ENCODE measurements at places on chromosomes 3 and 15. TPM values are rescaled to one million over a fixed set of nuclear protein-coding genes. Genes with fewer than 3 reads are reported as not detected.

- no peak for DNase-seq
Observed at GRCh38 chr3:11136830-11137626, 17.3 kb upstream of the HRH1 start.

- DNase-seq = no peak
Observed at GRCh38 chr3:13140596-13140995, 67.4 kb upstream of the IQSEC1 start.

DNA sequence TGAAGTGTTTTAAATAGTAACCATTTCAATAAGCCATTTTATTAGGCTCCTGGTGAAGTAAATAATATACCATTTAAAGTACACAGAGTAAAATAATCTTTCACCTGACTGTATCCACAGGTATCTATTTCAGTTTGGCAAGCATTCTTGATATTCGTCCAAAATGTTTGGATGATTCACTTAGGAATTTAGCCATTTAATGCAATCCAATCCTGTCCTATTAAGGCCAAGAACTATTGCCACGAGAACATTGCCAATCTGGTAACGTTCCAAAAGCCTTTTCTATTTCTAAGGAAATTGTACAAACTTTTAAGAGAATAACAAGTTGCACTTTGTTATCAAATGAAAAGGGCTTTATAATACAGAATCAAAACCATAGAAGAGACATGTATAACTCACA is 209.8 kb upstream of the THRB start:
- DNase-seq = no peak

GRCh38 chr3:136074546-136075170 is 109.1 kb downstream of the PPP2R3A start:
- no peak for DNase-seq

GRCh38 chr3:27380433-27381357 is 11.5 kb upstream of the NEK10 start:
- no peak for DNase-seq

- no peak for DNase-seq
Observed at GRCh38 chr15:31390777-31391486, 64.3 kb downstream of the KLF13 start.

- DNase-seq = no peak
Observed at GRCh38 chr15:54556231-54556630, 578.0 kb downstream of the UNC13C start.

DNA sequence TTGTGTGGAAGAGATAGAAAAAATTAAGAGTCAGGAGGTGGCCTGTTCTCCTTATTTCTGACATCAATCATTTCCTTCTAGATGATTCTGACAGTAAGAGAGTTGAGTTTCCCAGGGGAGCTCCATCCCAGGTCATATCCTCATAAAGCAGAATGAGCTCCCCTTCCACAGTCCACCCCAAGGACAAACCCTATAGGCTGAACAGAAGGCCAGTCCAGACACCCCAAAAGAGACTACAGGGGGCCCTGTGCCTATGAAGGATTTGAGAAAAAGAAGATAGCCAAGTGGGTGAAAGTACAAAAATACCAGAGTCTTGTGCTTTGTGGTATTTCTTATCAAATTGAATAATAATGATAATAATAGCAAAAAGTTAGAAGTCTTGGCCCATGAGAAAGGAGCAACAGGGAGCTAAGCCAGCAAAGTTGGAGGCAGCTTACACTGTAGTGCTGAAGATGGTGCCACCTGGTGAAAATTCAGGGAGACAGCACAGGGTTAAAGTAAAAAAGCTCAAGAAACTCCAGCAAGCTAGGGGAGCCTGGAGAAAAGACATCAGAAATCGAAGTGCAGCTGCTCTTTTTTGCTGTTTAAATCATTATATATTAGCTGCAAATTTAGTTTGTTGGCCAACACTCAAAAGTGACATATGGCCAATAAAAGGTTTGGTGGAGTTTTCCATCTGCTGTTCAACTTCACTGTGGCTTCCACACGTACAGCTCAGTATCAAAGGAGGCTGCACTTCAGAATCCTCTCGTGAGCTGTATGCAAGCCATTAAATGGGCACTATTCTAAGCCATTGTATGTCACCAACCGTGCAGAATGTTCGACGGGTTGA is 35.8 kb upstream of the SLC24A5 start:
- DNase-seq = no peak

GRCh38 chr3:64163755-64164148 is 61.5 kb downstream of the PRICKLE2 start:
- no peak for DNase-seq

DNA sequence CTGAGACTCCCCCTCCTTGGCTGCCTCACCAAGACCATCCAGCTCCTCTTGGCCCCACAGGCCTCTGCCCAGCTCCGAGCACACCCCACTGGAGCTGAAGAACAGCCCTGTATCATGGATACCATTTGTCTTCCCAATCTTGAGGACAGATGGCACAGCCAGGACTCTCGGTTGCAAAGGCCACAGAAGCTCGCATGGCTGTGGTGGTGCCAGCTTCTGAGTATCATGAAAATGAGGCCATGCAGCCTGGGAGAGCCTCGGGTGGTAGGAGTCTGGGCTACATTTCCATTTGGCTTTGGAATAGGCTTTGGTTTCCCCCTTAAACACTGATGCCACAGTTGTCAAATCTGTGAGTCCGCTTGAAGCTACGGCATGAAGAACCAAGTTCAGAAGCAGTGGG is 106.6 kb downstream of the SEMA5B start:
- DNase-seq = no peak

DNA sequence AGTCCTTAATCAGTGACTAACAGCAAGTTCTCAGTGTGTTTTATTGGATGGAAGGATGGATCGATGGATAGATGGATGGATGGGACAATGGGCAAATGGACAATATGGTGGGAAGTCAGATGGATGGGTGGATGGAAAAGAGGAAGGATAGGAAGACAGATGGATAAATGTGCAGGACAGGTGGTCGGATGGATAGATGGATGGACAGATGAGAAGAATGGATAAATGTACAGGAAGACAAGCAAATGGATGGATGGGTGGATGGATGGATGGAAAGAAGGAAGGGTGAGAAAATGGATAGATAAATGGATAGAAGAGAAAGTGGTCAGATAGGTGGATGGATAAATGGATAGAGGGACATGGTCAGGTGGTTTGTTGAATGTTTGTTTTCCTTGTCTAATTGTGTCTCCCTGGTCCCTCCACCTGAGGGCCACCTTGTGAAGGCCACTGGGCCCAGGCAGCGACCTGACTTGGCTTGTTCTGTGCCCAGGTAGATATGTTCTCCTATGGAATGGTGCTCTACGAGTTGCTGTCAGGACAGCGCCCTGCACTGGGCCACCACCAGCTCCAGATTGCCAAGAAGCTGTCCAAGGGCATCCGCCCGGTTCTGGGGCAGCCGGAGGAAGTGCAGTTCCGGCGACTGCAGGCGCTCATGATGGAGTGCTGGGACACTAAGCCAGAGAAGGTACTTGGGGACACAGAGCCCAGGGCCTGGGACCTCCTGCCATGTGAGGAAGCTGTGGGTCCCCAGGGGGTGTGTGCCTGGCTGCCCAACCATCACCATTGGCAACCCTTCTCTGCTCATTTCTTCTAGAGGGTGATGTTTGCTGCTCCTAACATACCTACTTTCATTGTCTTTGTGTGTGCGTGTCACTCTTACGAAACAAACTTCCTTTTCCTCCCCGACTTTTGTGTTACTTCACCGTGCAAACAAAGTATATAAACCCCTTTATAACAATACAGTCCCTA is 137.5 kb downstream of the LRRK1 start:
- DNase-seq = no peak

- DNase-seq = no peak
Observed at GRCh38 chr3:55968331-55968730, 481.2 kb upstream of the WNT5A start.

GRCh38 chr15:69393831-69394491 is 20.2 kb upstream of the KIF23 start:
- no peak for DNase-seq

- DNase-seq = no peak
Observed at GRCh38 chr3:4079339-4080195, 223.6 kb upstream of the SETMAR start.

XIRP1 gene
- 0.34 TPM for total RNA-seq

THBS1 gene
- 0.83 TPM for total RNA-seq

PPP2R3A gene
- 13.0 TPM for total RNA-seq

SUSD5 gene
- total RNA-seq = 2.0 TPM

RBP2 gene
- total RNA-seq = not detected

RARRES1 gene
- total RNA-seq = 1.7 TPM

ZWILCH gene
- 21.8 TPM for total RNA-seq
